ENCODE measurements at places on chromosomes 4 and X.

- peak; percentile 9 for DNase-seq
These were observed at the start of gene GLOD5 for GRCh38 chrX:48761674-48762471. GLOD5 (plus strand) TSS chrX:48761747; CDS start chrX:48761791, 44 bp downstream.

DNA sequence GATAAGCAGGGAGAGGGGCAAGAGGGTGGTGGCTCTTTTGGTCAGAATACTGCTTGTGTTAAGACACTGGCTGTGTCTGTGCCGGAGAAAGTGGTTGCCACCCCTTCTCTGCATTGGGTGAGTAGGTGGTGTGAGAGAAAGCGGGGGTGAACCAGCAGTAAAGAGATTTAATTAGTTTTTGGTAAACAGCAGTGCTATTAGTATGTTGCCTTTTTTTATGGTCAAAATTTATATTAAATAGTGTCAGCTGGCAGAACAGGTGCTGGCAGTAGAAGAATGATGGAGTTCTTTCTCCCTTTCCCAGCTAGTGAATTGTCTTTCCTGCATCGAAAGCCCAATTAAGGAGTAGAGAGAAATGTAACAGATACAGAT lies 181.6 kb downstream of the LARP7 start:
- DNase-seq, result no peak

DNA sequence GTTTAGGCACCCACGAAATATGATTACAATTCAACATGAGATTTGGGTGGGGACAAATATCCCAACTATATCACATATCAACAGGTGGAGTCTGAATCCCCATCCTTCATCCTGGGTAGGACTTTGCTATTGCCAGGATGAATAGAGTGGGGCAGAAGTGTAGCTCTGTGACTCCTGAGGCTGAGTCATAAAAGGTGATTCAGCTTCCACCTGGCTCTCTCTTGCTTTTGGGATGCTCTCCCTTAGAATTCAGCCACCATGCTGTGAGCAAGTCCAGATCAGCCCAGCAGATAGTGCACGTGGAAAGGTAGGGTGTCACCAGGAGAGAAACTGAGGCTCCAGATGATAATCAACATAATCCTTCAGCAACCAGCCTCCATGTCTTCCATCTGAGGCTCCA lies 193.8 kb upstream of the BCOR start:
- DNase-seq, result no peak

- DNase-seq, result no peak
These were observed 6.3 kb upstream of the CSN3 start for GRCh38 chr4:70236125-70236524.

- DNase-seq, result no peak
These were observed 187.0 kb downstream of the AASDH start for GRCh38 chr4:56200275-56200674.

DNA sequence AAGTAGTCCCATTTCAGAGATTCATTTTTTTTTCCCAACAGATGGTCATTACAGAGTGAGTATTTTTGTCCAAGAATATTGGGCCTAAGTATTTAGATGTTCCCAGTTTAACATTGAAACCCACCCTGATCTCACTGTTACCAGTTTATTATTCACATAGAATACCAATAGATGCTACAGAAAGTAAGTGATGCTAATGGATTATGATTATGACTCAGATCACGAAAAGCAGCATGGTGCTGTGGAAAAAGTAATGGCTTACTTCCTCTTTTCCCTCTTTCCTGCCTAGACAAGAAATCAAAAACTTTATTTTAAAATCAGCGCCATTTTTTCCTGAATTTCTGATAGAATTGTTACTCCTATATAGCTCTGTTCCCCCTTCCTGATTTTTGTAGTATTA lies 51.9 kb downstream of the GSPT2 start:
- DNase-seq, result no peak

- peak; percentile 81 for DNase-seq
These were observed 77.9 kb downstream of the LUZP4 start for GRCh38 chrX:115367455-115367854.

DNA sequence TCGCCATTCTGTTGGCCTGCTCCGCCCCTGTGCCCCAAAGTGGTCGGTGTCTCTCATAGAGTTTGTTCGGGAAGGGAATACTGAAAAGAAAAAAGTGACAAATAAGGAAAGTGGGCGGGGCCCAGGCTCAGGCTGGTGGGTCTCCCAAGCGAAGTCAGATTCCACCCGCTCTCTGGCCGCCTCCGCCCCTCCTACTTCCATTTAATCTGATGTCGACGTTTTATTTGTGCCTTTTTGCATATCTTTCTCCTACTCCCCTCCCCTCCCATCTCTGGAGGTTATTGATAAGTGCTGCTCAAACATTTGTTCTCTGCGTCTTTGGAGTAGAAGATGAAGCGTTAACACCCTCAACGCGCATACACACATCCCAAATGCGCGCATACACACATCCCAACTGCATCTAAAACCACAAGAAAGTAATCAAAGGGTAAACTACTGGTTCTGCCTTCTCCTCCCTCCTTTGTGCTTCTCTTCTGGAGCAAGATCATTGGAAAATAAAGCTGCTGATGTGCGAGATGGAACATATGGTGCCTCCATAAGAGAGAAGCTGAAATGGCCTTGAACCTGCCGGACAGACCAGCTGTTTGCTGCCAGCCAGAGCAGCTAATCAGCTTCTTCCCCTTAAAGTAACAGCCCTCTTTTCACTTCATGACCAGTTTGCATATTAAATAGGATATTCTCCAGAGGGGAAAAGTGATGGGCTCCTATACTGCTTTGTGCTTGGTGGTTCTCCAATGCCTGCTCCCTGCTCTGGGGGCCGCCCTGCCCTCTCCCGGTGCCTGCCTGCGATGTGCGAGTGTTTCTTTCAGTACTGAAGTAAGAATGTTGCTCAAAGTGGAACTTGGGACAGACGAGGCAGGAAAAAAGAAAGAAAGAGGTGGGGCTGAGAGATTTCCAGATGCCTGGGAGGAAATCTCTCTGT lies 3.1 kb downstream of the MAMLD1 start:
- no peak for DNase-seq

DNA sequence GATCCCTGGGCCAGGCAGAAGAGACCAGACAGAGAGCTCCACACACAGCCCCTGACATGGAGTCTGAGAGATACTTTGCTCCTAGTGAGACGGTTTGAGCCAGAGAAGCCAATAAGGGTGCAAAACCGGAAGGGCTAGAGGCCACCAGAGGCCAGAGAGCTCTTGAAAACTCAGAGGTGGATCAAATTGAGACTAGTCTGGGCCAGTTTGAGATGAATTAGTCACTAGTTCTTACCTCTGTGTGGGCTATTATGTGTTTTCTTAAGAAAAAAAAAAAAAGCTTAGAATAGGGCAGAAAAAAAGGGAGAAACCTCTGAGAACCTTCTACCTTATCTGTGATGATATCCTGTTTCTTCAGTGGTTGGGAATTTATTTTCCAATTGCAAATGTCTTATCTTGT lies 110.4 kb upstream of the EDNRA start:
- no peak for DNase-seq

GRCh38 chr4:176016601-176017000 lies 49.0 kb upstream of the WDR17 start:
- DNase-seq, result no peak

DNA sequence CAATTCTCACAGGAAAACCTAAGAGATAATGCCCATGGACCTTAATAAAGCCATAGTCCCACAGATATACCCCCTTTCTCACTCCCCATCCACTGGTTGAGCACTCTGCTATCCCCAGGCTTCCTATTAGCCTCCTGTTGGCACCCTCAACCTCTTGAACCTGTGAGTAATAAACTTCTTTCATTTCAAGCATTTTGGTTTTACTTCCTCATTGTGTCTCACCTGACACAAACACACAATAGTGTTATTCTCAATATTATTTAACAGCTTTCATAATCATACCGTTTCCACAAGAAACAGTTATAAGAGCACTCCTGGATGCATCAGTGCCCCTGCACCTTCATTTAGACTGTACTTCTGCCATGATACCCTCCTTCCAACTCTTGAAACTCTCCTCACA lies 56.8 kb downstream of the TRPC5 start:
- no peak for DNase-seq

DNA sequence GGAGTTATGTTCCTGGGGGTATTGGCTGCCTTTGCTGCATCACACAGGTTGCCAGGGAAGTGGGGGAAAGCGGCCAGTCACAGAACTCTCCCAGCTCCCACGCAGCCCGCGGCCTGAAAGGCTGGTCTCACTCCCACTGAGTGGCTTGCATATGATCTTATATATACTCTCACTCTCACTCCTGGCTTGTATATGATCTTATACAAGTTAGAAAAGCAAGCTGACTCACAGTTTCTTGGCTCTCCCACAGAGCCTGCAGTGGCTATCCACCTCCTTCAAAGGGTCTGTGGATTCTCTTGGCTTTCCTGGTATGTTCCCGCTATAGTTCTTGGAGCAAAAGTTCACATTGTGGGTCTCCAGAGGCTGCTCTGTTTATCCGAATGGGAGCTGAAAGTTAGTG lies 833.5 kb upstream of the GALNTL6 start:
- peak; percentile 69 for DNase-seq

DNA sequence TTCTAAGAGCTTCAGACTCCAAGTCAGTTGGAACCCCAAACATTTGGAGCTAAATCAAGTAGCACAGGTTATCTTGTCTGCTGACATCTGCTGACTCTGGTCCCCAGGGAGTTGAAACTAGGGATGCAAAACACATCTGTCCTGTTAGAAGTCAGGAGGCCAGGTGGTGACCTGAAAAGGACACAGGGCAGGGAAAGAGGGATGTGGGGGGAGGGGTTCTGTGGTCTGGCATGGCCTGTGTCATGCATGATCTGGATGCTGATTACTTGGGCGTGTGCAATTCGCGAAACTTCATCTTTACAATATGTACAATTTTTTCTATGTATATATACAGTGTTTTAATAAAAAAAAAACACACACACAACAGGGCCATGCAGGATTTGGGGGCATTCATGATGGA lies 55.3 kb downstream of the FHDC1 start:
- no peak for DNase-seq

DNA sequence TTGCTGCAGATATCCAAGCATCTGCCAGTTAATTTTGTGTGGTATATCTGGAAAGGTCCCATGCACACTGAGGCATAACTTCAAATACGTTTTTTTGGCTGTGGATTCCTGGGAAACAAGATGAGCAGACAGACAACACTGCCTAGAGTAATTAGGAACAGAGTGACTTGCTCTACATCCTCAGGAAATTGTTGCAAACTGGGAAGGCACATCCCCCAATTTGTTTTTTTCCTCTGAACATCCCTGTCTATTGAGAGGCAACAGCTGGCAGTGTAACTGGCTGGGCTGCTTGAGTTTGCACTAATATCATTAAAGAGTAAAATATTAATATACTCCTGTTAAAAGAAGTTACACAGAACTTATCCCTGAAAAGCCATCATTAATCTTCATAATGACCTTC lies 207.7 kb upstream of the SLIT2 start:
- DNase-seq, result no peak

DNA sequence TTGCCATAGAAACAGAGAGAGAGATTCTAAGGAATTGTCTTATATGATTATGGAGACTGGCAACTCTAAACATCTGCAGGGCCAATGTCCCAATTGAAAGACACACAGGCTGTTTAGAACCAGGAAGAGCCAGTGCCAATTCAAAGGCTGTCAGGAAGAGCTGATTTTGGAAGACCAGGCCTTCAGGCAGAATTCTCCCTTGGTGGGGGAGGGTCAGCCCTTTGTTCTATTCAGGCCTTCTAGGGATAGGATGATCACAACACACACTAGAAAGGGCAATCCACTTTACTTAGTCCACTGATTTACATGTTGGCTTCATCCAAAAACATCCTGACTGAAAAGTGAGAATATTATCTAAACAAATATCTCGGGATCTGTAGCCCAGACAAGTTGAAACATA lies 15.2 kb downstream of the C4orf46 start:
- DNase-seq, result no peak

- DNase-seq, result no peak
These were observed 282.6 kb downstream of the ADGRA3 start for GRCh38 chr4:22233230-22233629.

DNA sequence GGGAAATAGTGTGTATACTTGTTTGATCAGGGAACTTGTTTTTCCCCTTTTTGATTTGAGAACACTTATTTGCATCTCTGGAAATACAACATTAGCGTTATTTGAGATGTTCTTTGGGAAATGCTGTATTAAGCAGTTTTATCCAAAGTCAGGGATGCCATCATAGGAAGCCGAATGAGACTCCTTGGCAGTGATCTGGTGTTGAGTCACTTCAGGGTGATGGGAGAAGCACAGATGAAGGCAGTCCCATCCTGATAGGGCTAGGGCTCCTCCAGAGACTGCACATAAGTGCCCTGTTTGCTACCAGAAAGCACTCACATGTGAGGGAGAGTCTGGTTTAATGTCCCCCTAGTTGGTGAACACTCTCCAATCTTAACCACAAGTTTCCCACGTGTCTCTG lies 62.3 kb downstream of the IL1RAPL1 start:
- DNase-seq, result no peak

- DNase-seq, result no peak
These were observed 63.0 kb downstream of the SEC24D start for GRCh38 chr4:118772767-118773428.

- no peak for DNase-seq
These were observed 211.3 kb downstream of the PALLD start for GRCh38 chr4:168708108-168708507.

DNA sequence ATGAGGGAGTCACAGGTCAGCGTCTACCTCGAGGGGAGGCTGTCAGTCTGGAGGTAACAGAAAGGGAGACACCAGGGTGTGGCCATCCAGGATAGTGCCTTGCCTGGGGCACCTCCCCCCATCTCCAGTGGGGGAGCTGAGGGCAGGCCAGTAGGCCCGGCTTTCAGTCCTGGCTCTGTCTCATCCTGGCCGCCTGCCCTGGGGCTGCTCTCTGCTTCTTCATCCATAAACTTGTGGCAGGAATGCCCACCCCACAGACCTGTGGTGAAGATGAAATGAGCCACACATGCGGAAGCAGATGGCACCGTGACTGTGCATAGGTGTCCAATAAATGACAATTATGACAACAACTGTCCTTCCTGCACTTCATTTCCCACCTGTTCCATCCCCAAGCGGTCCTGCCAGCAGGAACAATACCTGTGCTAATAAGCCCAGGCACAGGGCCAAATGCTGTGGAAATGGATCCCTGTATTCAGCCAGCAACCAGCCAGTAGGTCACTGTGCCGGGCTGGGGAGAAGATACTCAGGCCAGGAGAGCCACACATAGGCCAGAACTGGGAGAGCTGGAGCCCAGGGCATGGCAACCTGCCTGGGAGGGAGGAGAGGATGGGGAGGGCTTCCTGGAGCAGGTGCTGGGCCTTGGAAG lies 30.2 kb downstream of the TRO start:
- DNase-seq, result no peak

DNA sequence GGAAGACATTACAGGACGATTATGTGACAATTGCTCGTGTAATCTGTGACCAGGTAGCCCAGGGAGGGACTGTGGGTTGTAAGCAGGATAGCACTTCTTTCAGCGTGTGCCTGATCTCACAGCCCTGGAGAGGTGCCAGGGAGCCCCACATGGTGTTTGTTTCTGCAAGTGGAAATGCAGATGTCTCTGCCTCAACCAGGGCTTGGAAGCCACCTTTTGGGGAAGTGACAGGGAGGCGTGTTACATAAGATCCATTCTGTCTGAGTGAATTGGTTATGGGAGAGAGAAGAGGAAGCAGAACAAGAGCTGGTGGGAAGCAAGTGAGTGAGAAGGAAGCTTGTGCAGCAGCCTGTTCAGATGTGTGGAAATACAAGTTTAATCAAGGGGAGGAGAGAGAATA lies 104.5 kb upstream of the GATB start:
- no peak for DNase-seq

- DNase-seq, result no peak
These were observed 406.3 kb upstream of the GRIA3 start for GRCh38 chrX:122777766-122778165.

All from H4 (cell line).